ENCODE measurements at places on chromosomes 7 and 10.

DNA sequence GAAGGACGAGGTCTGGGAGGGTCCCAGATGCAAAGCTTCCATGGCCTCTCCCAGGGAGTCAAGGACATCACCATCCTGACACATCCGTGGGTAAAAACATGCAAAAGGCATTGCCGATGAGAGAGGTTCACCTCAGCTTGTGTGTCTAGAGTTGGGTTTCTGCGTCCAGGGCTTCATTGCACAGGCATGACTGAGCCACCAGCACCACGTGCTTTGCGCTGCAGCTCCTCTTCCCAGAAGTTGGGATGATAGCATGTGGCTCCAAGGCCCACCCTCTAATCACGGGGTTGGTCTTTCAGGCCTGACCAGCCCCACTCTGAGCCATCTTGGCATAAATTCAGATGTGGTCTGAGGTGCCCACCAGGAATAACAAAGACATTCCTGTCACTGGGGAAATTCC, 7.1 kb upstream of the RASGEF1A start:
- DNase-seq = no peak

DNA sequence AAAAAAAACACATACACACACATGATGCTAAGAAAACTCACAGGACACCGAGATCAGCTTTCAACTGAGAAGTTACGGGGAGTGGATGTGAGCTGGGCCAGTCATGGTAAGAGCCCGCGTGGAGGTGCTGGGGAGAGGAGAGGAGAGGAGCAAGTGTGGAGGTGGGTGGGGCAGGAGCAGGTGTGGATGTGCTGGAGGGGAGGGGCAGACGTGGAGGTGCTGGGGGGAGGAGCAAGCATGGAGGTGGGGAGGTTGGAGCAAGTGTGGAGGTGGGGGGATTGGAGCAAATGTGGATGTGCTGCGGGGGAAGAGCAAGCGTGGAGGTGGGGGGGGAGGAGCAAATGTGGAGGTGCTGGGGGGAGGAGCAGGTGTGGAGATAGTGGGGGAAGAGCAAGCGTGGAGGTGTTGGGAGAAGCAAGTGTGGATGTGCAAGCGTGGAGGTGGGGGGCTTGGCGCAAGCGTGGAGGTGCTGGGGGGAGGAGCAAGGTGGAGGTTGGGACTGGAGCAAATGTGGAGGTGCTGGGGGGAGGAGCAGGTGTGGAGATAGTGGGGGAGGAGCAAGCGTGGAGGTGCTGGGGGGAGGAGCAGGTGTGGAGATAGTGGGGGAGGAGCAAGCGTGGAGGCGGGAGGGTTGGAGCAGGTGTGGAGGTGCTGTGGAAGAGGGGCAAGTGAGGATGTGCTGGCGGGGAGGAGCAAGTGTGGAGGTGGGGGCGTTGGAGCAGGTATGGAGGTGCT, 24.5 kb upstream of the NCAPG2 start:
- DNase-seq = no peak

DNA sequence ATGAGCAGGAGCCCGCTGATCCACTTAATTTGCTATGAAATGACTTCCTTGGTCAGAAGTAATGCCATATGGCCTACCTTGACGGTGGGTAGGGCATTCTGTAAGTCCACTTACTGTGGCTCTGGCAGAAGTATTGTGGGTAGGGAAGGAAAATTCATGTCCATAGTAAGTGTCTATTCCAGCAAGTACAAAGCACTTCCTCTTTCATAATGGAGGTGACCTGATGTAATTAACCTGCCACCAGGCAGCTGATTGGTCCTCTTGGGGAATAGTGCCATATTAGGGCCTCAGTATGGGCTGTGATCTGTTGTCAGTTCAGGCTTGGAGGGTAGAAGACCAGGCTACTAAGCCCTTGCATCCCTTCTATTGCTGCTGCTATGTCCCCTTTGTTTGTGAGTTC, 103.9 kb downstream of the SLC37A3 start:
- DNase-seq = no peak

GRCh38 chr10:43824934-43825333, 176.3 kb upstream of the ZNF32 start:
- no peak for DNase-seq

GRCh38 chr10:58820861-58821751, 308.4 kb downstream of the BICC1 start:
- DNase-seq = no peak

GRCh38 chr10:35387768-35388167, 51.5 kb downstream of the CCNY start:
- no peak for DNase-seq

GRCh38 chr10:92830478-92831389, 17.6 kb upstream of the EXOC6 start:
- no peak for DNase-seq

DNA sequence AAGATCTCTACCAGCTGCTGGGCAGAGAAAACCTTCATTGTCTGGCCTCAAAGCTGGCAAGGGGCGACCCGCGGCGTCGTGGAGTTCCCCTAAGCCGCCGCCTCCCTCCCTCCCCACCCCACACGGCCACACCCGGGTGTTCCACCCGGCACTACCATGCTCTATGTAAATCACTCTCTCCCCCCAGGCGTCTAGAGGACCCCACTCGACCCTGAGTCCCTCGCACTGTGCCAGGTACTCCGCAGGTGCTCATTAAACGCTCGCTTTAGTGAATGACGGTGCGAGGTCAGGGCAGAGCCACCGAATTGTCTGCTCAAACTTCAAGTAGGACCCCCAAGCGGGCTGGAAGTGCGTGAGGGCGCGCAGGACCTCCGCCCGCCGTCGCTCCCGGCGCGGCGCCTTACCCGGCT, 628 bp downstream of the PARP12 start:
- peak; percentile 37 for DNase-seq

DNA sequence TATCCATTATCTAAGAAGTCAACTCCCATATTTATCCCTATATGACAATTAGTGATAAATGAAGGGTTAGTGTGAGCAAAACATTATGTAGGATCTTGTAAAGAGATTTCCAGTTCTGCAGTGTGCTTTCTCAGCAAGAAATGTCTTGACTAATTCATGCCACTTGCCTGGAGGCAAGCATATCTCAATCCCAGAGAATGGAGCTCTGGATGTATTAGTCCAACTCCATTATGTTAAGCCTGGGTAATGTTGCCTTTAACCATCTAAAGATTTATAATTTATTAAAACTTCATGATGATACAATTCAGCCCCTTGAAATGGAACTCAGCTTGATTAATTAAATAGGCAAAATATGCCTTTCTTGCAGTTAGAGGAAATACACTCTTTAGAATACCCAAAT, 1079.9 kb upstream of the LRRTM3 start:
- no peak for DNase-seq

DNA sequence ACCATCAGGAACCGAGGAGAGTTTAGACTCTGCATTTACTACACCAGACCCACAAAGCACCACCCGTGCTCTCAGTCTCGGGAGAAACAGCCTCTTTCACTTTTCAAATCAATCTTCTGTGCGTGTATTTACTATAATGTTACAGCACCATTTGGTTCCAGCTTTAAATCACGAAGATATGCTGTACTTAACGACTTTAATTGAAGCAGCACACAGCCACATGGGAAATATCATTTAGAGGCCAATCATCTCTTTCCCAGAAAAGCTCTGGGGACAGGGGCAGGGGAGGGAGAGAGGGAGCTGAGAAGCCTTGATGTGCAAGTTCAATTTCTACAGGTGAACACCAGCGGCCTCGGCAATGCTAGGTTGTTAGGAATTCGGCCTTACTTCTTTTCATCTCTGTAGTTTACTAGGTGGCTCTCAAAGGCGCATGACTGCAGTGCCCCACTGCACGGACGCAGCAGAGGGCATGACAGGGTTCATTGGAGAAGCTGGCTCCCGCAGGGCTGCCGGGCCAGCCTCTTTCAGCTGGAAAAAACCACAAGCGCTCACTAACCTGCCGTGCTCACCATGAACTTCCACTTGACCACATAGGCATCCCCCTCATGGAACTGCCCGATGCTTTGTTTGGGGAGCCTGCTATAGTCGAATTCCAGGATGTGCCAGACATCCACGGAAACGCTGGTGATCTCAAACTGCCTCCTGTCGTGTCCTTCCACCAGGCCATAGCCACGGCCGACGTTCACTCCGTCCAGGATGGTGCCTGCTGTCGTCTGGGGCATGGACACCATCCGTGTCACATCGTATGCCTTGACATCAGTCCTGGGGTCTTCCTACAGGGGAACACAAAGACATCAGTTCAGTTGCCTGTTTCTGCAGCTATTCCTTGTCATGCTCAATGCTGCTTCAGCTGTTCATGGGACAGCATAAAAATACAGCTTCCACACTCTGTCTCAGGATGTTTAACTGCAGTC, 154.5 kb downstream of the SVIL start:
- no peak for DNase-seq

DNA sequence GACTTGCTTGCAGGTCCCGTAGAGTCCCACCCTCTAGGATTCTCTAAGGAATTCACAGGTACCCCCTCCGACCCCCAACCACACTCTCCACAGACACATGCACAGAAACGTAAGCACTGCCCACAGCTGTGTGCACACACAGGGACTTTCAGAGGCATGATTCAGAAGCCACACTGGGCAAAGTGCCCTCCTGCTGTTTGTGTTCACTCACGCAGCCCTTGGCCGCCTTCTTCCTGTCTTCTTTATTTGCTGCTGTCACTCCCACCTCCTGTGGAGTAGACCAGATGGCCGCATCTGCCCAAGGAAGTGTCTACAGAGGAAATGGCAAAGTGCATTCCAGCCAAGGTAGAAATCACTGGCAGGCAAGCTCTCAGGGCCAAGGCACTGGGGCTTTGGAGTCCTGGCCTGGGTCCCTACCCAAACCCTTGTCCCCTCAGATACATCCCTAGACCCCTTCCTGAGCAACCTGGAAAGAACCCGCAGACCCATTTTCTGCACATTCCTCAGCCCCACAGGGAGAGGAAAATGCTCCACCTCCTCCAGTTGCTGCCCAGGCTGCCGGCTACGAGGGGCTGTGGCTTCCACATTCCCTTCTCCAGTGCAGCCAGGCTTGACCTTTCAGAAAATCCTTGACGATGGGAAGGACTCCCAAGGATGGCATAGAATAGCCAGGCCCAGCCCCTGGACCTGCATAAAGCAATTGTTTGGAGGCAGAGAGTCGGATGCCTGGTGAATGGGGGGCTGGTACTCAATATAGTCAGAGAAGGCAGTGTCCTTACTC, 21.6 kb upstream of the GIMAP8 start:
- DNase-seq = no peak

DNA sequence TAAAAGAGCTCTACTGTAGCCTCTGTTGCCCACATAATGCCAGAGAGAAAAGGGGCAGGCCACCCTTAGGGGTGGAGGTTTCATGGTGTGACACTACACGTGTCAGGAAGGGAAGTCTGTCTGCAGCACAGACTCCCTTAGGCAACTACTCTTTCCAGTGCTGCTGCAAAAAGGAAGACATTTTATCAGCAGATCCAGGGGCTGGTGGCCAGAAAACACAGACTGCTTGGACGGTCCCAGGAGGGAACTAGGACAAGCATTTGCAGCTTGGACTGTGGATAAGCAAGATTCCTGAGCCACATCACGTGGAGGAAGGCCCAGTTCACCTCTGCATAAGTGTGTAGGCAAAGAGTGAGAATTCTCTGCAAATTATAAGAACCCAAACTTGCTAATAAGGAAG, 220.8 kb downstream of the FANK1 start:
- DNase-seq = no peak

DNA sequence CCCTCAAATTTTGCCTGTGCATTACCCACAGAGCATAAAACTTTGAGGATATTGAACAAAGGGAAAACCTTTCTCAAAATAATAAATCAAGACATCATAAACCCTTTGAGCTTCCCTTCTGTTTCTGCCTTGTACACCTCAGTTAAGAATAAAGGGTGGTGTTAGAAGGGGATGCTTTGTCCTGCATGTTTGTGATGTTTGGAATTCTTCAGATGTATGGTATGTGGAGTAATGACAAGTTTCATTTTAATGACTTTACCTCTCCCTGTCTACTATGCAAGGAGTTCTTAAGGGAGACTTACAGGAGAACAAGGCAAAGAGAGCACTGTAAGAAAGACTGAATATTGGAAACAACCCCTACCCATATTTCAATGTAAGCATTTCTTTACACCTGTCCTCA, 99.2 kb downstream of the HECW1 start:
- no peak for DNase-seq

DNA sequence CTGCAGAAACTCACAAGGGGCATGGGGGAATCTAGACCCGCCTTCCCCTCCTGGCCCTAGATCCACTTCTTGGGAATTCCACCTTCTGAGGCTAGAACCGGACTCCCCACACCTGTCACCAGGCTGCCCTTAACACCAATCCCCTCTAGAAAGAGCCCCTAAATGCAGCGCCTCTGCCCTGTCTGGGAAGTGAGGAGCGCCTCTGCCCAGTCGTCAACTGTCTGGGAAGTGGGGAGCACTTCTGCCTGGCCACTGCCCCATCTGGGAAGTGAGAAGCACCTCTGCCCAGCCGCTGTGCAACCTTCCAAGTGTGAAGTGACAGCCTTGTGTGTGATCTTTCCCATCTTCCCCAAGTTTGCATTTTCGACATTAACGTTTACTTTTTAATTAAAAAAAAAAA, 8.8 kb downstream of the RCC1L start:
- DNase-seq = no peak
